ENCODE measurements at places on chromosomes 5 and 9. TPM values are rescaled to one million over a fixed set of nuclear protein-coding genes. Genes with fewer than 3 reads are reported as not detected.

Gene ECPAS
- 120 TPM for total RNA-seq

Gene NDUFAF2
- total RNA-seq = 18.9 TPM

Gene HAND1
- total RNA-seq = not detected

Gene RAB14
- total RNA-seq = 55.1 TPM

Gene IFNA10
- total RNA-seq = not detected

Gene TLX3
- total RNA-seq = not detected

Gene IFNE
- 0.16 TPM for total RNA-seq

Gene LCN15
- total RNA-seq = not detected

Gene KIF20A
- total RNA-seq = 43.3 TPM

Gene SERF1A
- 8.1 TPM for total RNA-seq

Gene FIBCD1
- not detected for total RNA-seq

Gene TMEM171
- total RNA-seq = 2.1 TPM

Gene OBP2B
- not detected for total RNA-seq

Gene PDGFRB
- 8.9 TPM for total RNA-seq
